ENCODE measurements at places on chromosomes 2 and 18.

GRCh38 chr2:201308914-201309313 lies 48.2 kb downstream of the FLACC1 start:
- DNase-seq = no peak

- DNase-seq = no peak
Observed at GRCh38 chr2:61758159-61758558, 95.7 kb downstream of the FAM161A start.

- DNase-seq = no peak
Observed at GRCh38 chr18:6951336-6952090, 166.1 kb downstream of the LAMA1 start.

DNA sequence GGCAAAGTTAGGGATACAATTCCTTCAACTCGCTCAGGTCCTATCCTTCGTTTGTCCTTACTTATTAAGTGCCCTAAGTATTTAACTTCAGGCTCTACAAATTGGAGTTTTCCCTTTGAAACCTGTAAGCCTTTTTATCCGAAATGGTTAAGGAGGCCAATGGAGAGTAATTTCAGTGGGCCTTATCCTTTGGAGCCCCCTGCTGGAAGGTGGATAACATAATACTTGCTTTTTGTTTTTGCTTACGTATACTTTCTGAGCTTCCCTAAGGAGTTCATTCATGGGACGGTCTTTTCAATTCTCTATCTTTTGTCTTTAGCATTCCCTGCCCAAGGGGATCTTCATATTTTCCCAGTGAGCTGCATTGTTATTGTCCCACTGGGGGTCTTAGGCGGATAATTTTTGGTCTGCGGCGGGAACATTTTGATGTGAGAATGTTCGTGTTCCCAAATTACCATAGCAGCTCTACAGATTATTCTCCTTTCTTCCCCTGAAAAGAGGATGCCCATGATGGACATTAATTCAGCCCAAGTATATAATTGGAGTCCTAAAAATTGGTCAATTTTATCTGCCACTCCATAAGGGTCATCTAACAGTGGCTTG lies 34.4 kb upstream of the TRAPPC8 start:
- peak; percentile 66 for DNase-seq

GRCh38 chr2:217023611-217024010 lies 163.7 kb upstream of the TNP1 start:
- DNase-seq = no peak

DNA sequence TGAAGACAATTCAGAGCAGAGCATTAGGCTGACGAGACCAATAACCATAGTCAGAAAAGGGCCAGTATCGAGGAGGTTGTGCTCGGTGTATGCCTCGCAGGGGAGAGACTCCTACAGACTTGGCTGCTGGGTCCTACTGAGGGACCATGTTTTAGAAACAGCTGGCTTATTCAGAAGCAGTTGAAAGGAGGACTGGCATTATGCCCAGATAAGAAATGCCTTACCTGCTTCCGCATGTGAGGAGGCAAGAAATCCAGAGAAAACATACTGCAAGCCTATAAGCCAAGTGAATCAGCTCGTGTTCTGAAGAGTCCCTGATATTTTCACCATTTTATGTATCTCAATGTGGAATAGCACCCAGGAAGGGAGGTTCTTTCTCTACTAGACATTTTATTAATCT lies 434.7 kb downstream of the GRB14 start:
- peak; percentile 59 for DNase-seq

- no peak for DNase-seq
Observed at GRCh38 chr18:79983793-79984192, 4.6 kb downstream of the TXNL4A start.

DNA sequence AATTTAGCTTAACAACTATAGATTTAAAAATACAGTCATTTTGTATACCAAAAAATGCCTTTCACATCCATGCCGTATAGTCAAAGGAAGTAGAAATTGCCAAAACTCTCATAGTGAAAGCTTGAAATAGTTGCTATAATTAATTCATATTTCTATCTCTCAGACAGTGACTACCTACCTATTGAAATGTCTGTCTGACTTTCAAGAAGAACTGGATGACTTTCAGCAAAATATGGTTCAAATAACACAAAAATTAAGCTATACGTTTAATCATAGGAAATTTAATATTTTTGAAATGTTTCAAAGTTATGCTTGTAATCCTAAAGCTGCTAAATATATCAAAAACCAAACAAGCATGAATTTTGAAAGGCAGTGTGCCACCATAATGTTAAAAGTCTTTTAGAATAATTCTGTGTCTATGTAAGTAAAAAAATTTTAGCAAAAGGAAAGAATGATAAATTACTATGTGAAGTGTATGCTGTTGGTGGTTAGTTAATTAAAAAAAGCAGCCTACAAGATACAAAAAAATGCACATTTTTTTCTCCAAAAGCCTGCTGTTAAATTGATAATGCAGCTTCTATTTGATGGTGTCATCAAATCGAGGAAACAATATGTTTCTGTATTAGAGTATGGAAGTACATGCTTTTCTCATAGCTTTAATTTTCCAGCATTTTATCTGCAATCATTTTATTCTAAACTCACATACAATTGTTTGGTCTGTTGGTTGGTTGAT lies 57.7 kb upstream of the ST6GAL2 start:
- DNase-seq = no peak

Measured in RPMI8226 (cell line).